Fibroblast of skin of abdomen (primary cell): ENCODE measurements at places on chromosomes 12 and 14.

DNA sequence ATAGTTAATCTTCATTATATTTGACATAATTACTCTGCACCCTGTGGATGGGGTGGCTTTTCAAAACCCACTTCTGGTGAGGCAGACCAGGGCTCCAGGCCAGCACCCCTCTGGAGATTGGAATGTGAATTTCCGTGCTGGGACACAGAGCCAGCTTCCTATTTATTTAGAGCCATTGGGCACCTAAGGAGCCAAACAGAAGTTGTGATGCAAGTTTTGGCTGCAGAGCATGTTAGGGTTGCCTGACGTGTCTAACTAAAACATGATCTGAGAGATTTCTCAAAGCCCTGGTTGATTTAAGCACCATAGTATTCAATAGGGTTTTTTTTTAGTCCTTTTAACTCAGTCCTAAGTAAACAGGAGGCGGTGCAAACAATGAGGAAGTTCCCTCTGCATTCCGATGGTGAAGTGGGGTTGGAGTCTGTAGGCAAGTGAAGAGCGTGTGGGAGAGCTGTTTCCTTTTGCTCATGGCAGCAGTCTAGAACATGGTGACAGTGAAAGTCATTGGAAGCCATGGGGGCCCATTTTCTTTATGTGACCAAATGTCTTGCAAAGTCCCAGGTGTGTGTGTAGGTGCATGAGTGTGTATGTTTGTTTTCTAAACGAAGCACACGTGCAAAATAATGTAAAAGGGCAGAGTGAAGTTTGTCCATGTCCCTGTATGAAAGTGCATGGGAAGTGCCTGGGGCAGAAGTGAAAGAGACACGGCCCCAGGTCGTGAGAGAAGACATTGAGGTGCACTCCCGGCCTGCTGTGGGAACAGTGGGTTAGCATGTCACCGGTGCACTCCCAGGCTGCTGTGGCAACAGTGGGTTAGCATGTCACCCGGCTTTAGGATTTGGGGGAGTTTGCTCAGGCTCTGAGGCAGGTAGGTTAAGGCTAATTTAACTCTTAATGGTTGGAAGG lies 117.7 kb downstream of the PRKCH start:
- DNase-seq = no peak

GRCh38 chr12:1102115-1102514 lies 111.1 kb downstream of the ERC1 start:
- DNase-seq = no peak

DNA sequence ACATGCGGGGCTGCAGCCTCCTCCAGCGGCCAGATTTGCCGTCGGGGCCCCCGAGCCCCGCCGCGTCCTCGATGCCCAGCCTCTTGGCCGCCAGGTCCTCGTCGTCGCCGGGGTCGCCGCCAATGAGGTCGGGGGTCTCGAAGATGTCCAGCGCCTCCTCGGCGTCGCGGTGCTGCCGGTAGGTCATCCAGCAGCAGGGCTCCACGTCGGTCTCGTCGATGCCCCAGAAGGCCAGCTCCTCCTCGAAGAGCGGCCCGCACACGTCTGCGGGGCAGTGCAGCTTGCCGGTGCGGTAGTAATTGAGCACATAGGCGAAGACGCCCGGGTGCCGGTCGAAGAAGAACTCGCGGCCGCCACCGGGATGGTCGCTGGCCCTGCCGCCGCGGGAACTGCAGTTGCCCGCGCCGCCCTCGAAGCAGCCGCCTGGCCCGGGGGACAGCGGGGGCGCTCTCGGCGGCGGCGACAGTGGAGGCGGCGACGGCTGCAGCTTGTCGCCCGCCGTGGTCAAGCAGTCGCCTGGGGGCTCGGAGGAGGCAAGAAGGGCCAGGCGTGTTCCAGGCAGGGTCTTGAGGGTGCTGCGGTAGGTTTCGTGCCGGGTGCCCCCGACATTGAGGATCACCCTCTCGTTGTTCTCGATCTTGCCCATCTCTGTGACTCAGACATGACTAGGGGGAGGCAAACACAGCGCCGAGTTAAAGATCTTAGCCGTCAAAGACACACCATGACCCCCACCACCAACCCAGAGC lies 2.1 kb downstream of the KCNC2 start:
- DNase-seq = no peak

GRCh38 chr12:24084800-24085199 lies 135.3 kb upstream of the SOX5 start:
- no peak for DNase-seq

- DNase-seq = peak; percentile 73
Measured at GRCh38 chr12:3119756-3120601, 42.8 kb downstream of the TSPAN9 start.

DNA sequence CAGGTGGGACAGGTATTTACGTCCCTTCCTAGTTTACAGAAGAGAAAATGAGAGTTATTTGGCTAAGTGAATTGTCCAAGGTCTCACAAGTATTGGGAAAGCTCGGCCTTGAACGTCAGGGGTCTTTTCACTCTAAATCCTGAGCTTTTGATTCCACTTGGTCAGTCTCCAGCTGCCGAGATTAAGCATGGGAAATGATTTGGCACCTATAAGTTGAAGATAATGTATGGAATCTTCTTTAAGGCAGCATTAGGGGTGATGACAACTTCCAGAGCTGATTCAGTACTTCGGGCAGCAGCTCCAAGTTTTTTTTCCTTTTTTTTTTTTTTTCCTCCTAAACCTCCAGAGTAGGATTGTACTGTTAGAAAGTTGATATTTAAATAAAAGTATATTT lies 722 bp downstream of the FAM234B start:
- peak; percentile 16 for DNase-seq

GRCh38 chr14:102279688-102280348 lies 25.1 kb downstream of the MOK start:
- DNase-seq = peak; percentile 89

DNA sequence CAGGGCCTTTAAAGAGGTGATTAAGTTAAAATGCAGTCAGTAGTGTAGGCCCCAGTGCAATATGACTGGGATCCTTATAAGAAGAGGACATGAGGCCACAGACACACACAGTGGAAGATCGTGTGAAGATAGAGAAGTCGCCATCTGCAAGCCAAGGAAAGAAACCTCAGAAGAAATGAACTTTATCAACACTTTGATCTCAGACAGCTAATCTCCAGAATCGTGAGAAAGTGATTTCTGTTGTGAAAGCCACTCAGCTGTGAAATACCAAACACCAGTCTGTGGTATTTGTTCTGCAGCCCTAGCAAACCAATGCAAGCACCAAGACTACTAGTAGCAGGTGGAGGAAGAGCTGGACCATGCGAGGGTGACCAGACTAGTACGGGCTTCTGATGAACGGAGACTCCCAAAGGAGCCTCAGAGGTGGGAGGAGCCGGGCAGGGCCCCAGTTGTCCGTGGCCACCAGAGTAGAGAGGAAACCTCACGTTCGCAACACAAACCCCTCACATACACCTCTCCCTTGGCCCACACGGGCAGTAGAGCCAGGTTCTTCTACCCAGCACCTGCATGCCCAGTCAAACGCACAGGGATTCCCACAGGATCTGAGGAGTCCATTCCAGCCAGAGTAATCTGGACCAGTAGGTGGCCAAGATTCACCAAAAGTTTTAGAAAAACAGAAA lies 243.0 kb downstream of the TTC8 start:
- no peak for DNase-seq

DNA sequence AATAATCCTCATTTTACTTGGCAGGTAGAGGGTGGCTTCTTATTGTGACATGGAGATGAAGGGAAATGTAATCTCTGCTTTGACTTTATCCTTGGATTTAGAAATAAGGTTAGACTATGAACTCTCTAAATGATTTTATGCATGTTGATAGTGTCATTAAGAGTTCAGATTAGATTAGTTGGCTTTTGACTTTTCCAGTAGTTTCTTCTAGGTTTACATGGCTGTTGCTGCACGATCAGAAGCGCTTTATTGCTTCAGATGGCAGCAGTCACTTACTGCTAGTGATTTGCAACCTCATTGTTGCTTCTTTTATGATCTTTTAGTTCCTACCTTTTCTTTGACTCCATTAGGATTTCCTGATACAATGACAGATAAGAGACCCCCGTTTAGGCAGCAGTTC lies 32.3 kb downstream of the SLC15A5 start:
- no peak for DNase-seq

GRCh38 chr12:68031881-68032739 lies 42.9 kb downstream of the IFNG-AS1 start:
- DNase-seq = no peak

GRCh38 chr14:96205978-96206360 lies 1.3 kb downstream of the BDKRB2 start:
- DNase-seq = no peak

DNA sequence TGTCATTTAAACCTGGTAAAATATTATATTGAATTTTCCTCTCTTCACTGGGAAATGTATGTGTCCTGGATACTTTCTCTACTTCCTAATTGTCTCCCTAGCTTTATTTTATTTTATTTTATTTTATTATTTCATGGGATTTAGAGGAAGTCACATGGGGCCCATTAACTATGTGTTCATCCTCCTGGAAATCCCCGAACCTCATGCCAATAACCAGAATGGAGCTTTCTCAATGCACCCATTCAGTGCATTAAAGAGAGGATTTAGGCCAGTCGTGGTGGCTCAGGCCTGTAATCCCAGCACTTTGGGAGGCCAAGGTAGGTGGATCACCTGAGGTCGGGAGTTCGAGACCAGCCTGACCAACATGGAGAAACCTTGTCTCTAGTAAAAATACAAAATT lies 1.3 kb upstream of the RPGRIP1 start:
- DNase-seq = no peak

- no peak for DNase-seq
Measured at GRCh38 chr12:124028555-124028925, 55.5 kb downstream of the ZNF664 start.

DNA sequence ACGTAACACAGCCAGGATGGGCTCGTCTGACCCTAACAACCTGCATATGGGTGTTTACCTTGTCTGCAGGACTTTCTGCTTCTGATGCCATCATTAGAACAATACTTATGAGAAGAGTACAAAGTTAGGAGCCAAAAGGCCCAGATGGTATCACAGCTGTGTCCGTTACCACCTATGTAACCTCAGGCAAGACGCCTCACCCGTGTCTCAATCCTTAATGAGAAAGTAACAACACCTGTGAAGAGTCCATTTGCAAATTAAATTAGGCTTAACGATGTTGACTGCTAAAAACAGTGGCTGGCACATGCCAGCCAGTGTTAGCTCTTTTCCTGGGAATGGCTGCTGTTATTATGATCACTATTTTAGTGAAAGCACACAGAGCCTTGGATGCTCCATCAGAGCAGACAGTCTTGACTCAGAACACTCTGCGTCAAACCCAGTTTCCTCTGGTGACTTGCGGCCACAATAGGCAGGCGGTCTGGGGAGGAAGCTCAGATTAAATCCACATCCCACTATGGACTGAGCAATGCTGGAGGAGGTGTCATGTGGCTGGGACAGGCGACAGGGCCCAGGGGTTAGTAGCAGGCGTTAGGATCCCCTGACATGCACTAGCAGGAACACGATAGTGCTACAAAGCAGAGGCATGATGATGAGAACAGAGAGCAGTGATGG lies 125.3 kb downstream of the SLC15A4 start:
- DNase-seq = no peak

- DNase-seq = no peak
Measured at GRCh38 chr12:48104531-48104930, 1.3 kb downstream of the SENP1 start.

DNA sequence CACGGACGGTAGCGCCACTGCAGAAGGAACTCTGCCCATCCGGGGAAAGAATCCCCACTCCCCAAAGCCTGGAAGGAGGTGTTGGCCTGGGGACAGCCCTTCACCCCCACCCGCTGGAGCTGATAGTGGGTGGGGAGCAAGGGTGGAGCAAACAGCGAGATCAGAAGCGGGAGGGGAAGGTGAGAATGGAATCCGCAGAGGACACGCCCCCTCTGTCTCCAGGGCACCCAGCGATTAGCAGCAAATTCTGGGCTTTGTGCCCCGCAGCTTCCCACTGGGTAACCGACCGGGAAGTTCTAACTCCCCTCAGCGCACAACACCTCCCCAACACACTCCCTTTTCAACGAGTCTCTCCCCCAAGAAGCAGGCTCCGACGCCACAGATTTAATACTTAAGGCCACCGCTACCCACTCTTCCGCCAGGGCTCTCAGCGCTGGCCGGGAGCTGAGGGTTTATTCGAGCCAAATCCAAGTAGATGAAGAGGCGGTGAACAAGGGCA lies 1.4 kb downstream of the SLC25A29 start:
- peak; percentile 8 for DNase-seq

DNA sequence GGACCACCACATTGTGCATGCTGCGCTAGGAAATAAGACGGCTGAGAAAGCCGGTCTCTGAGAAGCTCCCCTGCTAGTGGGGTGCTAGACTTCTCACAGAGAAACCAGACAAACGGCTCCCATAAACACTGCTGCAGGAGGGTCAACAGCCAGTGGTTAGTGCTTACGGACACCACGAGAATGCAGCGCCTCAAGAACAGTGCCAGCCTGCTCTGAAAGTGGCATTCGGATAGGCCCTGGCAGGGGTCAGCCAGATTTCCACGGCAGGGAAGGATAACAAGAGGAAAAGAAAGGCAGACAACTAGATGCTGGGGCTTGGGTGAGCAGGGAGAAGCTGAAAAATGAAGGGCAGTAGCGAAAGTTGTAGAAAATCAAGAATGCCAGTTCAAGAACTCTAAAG lies 26.4 kb downstream of the PPTC7 start:
- DNase-seq = no peak
